ENCODE measurements at places on chromosomes 6 and 20. TPM values are rescaled to one million over a fixed set of nuclear protein-coding genes. Genes with fewer than 3 reads are reported as not detected.
A peak's percentile ranks its signal among the peaks of the same experiment; 100 is the strongest.

Gene C6orf58
- not detected for total RNA-seq

Gene IL17F
- total RNA-seq = not detected

DNA sequence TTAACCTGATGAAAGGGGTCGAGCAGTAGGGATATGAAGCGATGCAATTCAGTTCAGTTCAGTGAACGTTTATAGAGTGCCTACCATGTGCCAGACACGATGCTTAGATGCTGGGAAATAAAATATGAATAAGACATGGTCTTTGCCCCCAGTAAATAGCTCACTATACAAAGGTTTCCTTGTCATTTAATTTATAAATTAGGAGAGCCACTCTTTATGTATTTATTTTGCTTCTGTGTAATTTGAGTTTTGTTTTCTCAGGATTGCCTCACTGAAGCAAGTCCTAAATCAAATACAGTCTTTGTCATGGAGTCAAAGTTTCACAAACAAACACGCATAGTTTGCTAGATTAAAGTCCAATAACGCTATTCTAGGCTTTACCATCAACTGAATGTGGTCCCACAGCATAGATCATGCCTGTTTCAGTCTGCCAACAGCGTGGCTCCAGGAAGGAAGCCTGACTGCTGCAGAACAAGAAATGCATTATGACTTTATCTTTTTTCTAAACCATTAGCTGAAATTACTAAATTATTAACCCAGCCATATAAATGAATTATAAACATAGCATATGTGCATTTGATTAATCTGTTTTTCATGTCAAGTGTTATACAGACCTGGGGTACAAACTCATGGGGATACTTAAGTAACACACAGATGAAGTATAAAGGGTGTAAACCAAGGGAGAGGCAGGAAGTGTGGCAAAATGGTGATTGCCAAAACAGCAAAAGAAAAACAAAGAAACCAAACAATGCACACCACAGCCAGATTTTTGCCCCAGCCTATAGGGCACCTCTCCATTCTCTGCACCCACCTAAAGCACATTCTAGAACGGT, 29.8 kb upstream of the CCN2 start:
- DNase-seq = no peak

GRCh38 chr20:25061103-25061799, 3.3 kb upstream of the ACSS1 start:
- DNase-seq = no peak

- peak; percentile 3 for DNase-seq
Observed at GRCh38 chr6:90537027-90537426, 49.8 kb downstream of the MAP3K7 start.

GRCh38 chr20:58638467-58639181, 12.5 kb upstream of the STX16 start:
- DNase-seq = no peak

GRCh38 chr6:81834141-81834681, 81.7 kb upstream of the TENT5A start:
- DNase-seq = no peak

Gene LRRC73
- total RNA-seq = 0.51 TPM

DNA sequence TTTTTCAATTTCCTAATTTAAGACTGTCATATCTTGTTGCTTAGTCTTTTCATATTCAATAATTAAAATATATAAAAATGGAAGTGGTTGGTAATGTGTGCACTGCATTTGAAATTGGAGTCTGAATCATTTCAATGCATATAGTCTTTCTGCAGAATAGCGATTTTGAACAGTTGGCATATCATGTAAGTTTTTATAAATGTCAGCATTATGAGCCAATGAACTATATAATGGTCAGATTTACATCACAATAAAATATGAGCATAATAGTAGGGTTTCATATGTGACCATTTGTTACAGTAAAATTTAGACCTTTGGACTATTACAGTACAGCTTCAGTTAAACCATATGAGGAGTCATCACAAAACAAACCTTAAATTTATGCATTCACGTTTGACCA, 4.3 kb downstream of the RAB32 start:
- no peak for DNase-seq

Gene NDUFAF4
- 31.0 TPM for total RNA-seq

DNA sequence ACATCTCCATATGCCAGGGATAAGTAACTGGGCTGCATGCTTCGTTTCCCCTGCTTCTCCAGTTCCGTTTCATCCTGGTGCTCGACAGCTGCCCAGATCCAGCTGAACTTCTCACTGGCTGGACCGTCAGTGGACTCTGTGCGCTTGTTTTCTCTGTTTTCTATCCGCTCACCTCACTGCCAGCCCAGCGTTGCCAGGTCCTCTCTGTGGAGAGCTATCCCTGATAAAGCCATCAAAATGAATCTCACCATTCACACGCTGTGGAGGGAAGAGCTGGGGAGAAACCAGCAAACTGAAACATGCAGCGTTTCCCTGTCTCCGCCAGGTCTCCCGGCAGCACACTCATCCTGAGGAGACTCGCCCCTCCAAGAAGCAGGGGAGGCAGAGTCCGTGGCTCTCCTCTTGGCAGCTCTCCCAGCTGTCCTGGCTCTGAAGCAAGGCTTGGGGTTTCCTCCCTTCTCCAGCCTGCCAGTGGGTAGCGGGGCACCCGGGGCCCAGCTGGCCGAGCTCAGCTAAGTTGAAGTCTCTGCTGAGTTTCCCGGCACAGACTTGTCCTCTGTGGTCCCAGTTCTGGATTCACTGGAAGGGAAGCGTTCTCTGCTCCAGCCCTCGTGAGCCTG, 160.9 kb downstream of the DTNBP1 start:
- DNase-seq = peak; percentile 89

DNA sequence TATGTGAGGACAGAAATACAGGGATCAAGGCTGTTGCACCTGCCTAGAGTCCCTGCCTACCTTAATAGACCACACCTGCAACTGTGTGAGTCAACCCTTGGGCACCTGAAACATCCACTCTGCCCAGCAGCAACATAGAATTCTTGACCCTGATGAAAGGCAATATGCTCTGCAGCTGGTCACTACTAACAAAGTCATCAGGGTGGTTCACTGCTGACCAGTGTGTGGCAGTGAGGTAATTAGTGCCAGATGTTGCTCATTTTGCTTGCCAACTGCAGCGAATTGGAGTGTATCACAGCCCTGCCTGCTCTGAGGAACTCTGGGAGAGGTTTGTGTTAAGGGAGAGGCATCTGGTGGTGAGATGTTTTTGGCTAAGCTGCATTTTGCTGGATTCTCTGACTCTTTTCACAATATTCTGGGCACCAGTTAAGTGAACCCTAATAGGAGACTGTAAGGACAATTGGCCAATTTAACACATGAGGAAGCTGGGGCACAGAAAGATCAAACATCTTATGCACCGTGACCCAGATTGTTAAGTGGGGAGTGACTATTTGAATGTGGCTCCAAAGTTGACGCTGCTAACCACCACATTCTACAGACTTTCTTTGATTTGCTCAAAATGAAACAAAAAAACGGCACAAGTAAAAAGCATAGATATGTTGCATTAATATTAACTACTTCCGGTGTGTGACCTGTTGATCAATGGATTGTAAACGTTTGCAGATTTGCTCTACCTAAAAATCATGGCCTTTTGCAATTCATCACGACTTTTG, 61.9 kb upstream of the OPRM1 start:
- DNase-seq = peak; percentile 64

- DNase-seq = no peak
Observed at GRCh38 chr20:37573626-37574198, 46.0 kb upstream of the BLCAP start.

Gene CDK19
- 20.3 TPM for total RNA-seq

- no peak for DNase-seq
Observed at GRCh38 chr6:138328210-138328609, 49.5 kb upstream of the SMIM28 start.

Gene NTSR1
- not detected for total RNA-seq

- peak; percentile 58 for DNase-seq
Observed at GRCh38 chr6:134921721-134922261, 28.1 kb downstream of the ALDH8A1 start.

- DNase-seq = no peak
Observed at GRCh38 chr6:36035225-36035624, 7.6 kb downstream of the MAPK14 start.

DNA sequence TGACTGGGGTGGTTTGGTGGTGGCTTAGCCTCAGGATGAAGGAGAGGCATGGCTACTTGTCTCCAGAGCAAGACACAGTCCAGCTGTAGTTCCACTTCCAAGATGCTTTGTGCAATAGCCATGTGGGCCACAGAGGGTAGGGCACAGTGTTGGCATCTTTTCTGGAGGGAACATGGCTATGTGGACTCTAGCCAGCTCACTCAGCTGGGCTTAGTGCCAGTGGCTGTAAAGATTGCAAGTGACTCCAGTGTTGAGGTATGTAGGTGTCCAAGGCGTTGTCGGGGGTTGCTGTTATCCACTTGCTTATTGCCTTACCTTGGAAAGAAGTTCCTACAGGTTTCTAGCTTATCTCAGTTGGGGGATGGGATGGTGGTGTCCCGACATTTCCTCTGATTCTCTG, 233.4 kb downstream of the CD109 start:
- no peak for DNase-seq

DNA sequence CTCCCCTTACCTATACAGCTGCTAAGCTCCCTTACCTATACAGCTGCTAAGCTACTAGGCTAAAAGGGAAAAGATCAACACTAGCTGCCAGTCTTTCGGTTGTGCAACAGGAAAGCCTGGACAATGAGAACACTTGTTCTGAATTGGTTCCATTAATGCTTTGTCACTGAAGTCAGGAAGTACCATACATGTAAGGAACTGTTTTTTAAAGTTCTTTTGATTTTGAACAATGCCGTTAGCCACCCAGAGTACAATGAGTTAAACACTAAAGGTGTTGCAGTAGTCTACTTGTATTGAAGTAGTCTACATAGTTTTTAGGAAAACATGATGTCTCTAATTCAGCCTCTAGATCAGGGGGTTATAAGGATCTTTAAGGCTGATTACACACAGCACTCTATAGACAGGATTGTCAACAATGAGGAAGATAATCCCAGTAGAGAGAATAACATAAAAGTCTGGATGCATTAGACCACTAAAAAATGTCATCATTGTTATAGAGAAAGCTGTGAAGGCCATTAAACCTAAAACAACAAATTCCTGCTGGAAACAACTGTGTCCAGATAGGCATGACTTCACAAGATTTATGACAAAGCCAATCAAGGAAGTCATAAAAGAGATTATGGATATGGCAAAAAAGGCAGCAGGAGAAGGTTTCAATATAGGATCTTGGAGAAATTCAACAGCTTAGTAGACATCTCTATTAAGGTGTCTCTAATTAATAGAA, 306.3 kb downstream of the PHF3 start:
- no peak for DNase-seq

Gene OXT
- not detected for total RNA-seq

DNA sequence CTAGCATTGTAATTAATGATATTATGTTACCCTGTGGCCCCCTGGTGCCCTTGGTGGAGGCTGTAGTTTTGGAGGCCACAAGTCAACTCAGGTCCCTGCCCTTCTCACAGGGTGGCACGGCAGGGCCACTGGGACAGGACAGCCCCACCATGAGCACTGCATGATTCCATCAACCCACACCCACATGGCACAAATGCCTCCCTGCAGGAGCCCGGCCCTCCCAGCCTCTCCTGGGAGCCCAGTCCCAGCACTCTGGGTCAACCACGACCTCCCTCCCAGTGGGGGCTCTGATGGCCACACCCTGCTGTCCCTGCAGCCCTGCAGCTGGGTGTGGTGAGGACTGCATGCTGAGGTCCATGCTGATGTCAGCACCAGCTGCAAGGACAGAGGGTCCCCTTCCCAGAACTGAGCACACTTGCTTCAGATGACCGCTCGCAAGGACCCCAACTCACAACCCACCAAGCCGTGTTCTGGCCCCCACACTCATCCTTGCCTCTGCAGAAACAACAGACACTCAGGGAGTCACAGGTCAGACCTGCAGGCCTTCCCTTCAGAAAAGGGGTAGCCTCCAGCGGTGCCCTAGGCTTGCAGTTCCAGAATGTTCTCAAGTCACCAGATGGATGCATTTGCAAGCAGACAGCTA, 15.7 kb upstream of the CST7 start:
- DNase-seq = no peak

Gene VGLL2
- total RNA-seq = 18.4 TPM

GRCh38 chr20:63536997-63537524, at the start of gene PTK6:
TSS of gene PTK6 (minus strand) at chr20:63537376. CDS start at chr20:63537314, 62 bp downstream.
- DNase-seq = no peak

- DNase-seq = peak; percentile 33
Observed at GRCh38 chr20:49706630-49707091, 7.0 kb downstream of the B4GALT5 start.

Gene KDM1B
- 46.8 TPM for total RNA-seq

- DNase-seq = no peak
Observed at GRCh38 chr6:143478479-143479062, 28.0 kb downstream of the PEX3 start.

Gene ABCF1
- 36.4 TPM for total RNA-seq

DNA sequence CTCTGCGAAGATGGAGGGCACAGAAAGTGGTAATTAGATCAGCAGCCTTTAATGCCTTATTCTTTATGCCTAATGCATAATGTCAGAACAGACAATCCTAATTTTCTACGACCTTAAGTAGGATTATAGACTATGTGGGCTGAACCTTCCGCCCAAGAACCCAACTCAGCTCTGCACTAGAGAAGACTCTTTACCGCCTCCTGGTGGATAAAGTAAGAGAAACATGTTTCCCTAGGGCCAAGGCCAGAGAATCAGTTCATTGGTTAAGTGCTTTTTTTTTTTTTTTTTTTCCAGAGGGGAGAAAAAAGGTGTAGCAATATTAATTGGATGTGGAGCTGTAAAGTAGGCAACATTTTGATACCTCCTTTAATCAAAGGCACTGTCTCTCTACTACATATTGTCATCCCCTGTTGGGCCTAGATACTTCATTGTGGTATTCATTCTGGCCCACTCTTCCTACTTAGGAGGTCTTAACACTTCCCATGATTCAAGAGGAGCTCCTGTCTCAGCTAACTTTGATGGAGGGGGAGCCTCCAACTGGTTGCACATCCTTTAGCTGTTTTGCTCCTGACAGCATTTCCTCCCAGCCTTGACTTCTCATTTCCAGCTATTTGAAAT, 124.9 kb upstream of the NRN1 start:
- DNase-seq = peak; percentile 14

Gene MAP7
- 6.1 TPM for total RNA-seq

Gene INSM1
- not detected for total RNA-seq

- DNase-seq = no peak
Observed at GRCh38 chr6:130033949-130034348, 15.6 kb downstream of the L3MBTL3 start.

DNA sequence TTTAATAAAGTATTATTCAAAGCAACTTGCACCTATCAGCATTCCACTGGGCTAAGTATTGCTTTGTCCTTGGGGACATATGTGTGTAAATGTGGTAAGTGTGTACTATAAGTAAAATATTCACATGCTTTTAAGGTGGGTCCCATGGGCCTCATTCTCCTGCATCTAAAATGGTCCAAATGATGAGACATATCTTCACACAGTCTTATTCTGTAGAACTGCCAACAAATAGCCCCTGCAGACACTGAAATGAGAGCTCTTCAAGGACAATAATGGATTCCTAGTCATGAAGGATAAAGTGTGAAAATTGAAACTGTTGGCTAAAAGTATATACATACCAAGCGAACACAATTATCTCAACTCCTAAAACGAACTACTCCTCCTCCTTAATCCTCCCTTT, 81.8 kb downstream of the SMLR1 start:
- DNase-seq = no peak

GRCh38 chr6:69775585-69775849, 21.3 kb downstream of the LMBRD1 start:
- no peak for DNase-seq
